HT-29 (cell line): ENCODE measurements at places on chromosomes 16 and 17. TPM values are rescaled to one million over a fixed set of nuclear protein-coding genes. Genes with fewer than 3 reads are reported as not detected.

GRCh38 chr16:57889522-57889921 lies 81.4 kb downstream of the CNGB1 start:
- no peak for DNase-seq

Gene TBC1D3
- total RNA-seq = not detected in 2 replicates

GRCh38 chr17:82212331-82213250 lies at the start of gene CCDC57:
CCDC57 (minus strand) TSS chr17:82212842; CDS start chr17:82201944, 10,898 bp downstream.
- DNase-seq = peak; percentile 70

- no peak for DNase-seq
These were observed 278.9 kb upstream of the KCNJ16 start for GRCh38 chr17:69796078-69796477.

DNA sequence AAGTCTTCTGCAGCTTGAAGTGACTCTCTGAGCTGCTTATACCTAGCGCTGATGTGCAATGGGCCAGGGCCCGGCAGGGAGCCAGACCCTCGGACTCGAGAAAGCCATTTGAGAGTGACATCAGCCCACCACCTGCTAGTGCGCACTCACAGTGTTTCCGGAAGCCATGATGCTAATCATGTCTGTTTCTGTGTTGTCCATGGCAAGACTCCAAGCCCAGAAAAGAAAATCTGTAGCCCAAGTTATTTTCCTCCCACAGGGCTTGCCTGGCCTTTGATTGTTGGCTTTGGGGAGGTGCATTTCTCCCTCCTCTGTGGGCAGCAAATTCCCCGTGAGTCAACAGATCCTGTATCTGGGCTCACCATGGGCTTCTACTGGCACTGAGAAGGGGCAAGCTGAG lies 1.8 kb upstream of the CDRT4 start:
- DNase-seq = no peak

- no peak for DNase-seq
These were observed 33.4 kb downstream of the DCUN1D3 start for GRCh38 chr16:20866801-20867200.

Gene TEKT5
- total RNA-seq = 0.42 TPM in 1 of 2 replicates, not detected in the other

GRCh38 chr16:85057212-85057889 lies 29.8 kb downstream of the KIAA0513 start:
- peak; percentile 54 for DNase-seq

GRCh38 chr17:39231591-39232551 lies 6.1 kb upstream of the STAC2 start:
- DNase-seq = no peak

Gene FBXL16
- 0.29 and 1.5 TPM in 2 replicates for total RNA-seq

Gene KRT33A
- total RNA-seq = not detected in 2 replicates

GRCh38 chr17:48541577-48542113 lies 3.3 kb downstream of the HOXB2 start:
- no peak for DNase-seq

- DNase-seq = no peak
These were observed 1.8 kb upstream of the NSMCE1 start for GRCh38 chr16:27270349-27270748.

GRCh38 chr16:14559809-14560241 lies 70.2 kb downstream of the PARN start:
- DNase-seq = no peak

DNA sequence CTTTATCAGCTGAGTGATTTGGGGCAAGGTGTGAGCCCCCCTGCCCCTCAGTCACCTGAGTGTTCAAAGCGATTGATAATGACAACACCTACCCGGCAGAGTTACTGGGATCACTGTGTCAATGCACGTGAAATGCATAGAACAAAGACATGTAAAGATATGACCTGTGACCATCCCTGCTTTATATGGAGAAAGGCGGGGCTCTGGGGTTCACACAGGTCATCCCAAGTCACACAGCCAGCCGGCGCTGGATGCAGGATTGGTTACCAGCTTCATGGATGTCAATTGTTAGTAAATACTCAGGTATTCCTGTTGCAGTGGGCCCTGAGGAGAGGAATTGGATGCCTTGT lies 64.4 kb downstream of the CRISPLD2 start:
- peak; percentile 12 for DNase-seq

Gene SP6
- 11.2 and 12.5 TPM in 2 replicates for total RNA-seq

- DNase-seq = no peak
These were observed 40.4 kb downstream of the LAT start for GRCh38 chr16:29025218-29025617.

DNA sequence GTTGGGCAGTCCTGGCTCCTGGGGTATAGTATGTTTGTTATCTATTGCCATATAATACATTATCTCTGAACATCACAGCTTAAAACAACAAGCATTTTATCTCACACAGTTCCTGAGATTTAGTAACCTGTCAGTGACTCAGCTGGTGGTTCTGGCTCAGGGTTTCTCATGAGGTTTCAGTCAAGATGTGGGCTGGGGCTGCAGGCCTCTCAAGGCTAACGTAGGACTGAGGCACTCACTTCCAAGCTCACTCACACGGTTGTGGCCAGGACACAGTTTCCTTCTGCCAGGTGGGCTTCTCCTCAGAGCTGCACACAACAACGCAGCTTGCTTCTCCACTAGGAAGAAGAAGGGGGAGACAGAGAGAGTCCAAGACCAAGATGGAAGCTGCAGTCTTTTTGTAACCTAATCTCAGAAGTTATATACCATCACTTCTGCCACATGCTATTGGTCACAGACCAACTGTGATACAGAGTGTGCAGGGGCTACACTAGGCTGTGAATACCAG lies 10.3 kb upstream of the MED13 start:
- no peak for DNase-seq

GRCh38 chr17:55054429-55054828 lies 85.9 kb downstream of the STXBP4 start:
- DNase-seq = no peak

DNA sequence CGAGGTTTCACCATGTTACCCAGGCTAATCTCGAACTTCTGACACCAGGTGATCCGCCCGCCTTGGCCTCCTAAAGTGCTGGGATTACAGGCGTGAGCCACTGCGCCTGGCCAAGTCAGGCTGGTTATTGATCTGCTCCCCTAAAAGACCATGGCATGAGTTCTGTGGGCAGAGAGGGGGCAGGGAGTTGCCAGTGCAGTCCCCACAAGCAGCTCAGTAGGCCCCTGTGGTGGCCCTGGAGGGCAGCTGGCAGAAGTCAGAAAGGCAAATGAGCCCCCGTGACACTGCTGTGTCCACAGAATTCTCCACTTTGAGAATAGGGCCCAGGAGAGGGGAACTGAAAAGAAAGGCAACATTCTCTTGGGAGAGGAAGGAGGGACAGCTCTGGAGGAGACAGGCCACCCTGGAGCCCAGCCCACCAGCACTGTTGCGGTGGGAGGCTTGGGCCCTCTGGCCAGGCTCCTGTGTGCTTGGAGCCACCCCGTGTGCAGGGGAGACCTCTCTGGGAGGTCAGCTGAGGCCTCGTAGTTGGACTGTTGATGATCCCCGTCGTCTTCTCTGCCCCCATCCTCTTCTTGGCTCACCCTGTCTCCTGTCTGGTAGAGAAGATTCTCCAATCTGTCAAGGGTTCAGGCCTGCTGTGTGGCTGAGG lies 2.1 kb upstream of the AMDHD2 start:
- DNase-seq = no peak

Gene MYLK3
- total RNA-seq = 0.21 and 0.53 TPM in 2 replicates

GRCh38 chr17:33073416-33073815 lies 81.8 kb downstream of the SPACA3 start:
- no peak for DNase-seq

- no peak for DNase-seq
These were observed 6.7 kb downstream of the KCNH4 start for GRCh38 chr17:42174126-42174783.

DNA sequence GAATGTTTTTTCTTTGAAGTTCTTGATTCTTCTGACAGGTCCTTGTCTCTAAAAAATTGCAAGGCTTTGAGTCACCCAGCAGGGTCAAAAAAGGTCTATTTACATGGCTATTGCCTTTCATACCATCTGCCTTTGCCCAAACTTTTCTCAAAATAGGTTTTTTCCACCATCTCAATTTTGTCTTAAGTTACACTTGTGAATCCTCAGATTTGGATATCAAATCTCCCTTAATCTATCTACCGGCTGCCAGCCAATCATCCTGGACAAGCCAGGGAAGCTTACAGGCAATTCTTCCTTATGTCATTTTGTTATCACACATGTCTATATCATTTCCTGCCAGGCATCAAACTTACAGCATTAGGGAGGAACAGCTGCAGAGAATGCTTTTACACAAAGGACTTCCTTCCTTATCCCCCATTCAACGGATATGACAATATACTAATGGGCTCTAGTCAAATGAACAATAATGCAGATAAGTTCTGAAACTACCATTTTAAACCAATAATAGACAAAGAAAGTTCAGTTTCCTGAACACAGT lies 104.1 kb upstream of the CORO6 start:
- no peak for DNase-seq

DNA sequence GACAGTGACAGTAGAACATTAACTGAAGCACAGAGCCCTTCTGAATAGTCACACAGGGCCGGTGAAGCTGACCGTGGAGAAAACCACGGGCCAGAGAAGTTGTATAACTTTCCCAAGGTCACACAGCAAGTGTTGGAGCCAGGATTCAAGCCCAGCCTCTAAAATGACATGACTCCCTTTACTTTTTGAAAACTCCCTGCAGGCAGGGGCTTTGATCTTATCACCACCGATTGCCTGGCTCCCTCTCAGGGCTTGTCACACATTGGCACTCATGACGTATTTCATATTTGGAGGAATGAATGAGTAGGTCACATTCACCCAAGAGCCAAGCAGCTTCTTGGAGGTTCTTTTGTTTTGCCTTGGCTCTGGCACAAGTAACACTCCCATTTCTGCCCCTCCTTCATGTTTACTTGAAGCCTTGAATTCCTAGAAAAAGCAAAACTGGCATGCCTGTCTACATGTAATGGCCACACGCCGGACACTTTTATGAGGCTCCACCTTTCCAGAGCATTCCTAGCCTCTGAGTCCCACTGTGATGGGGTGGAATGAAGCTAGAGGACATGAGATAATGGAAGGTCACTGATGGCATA lies 13.3 kb upstream of the RBBP6 start:
- peak; percentile 68 for DNase-seq

DNA sequence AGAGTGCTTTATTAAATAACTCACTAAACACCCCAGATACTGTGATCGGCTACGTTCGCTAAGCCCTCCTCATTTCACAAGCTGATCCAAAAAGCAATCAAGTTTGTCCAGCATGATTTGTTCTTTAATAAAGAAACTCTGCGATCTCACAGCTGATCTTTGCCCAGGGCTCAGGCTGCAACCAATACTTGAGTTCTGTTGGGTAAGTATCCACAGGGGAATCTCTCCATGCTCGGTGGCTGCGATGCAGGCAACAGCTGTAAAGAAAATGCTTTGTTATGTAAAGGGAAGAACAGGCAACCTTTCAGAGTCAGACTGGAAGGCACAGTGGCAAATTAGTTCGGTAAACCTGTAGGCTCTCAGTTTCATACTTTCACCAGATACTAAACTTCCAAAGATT lies 67.5 kb downstream of the SHISA6 start:
- DNase-seq = no peak

Gene PRSS27
- total RNA-seq = 0.23 and 2.6 TPM in 2 replicates

- no peak for DNase-seq
These were observed 428.7 kb upstream of the SALL1 start for GRCh38 chr16:51579652-51580360.

Gene LRRC37A
- 2.7 and 3.1 TPM in 2 replicates for total RNA-seq

GRCh38 chr17:73738751-73739575 lies 94.7 kb upstream of the SDK2 start:
- no peak for DNase-seq

- no peak for DNase-seq
These were observed 159.4 kb upstream of the CHMP6 start for GRCh38 chr17:80832266-80832676.

DNA sequence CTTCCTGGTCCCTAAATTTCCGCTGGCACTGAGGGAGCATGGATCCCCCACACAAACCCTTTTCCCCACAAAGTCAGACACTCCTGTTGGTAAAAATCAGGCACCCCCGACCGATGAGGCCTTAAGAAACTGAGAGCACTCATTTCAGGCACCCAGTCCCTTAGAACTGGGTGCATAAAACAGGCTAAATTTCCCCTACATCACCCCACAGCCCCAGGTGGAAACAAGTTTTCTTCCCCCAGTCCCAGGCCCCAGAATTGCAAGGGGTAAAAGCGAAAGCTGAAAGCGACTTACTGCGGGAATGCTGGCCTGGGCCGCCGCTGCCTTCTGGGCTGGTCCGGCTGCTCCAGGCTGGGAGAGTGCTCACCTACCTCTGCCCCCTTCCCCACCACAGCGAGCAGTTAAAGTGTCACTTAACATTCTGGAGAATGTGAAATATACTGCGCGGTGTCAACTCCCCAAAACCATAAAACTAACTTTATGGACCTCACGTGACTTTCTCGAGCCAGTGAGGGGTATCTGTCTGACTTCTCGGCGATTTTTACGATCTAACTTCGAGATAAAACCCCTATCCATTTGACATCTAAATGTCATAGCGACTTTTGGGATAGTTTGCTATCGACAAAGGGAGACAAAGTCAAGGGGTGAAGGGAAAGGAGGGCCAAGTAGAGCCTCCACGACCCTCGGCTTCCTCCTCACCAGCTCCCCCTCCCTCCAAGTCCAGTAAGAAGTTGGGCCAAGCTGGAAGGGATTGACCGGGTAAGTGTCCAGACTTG lies at the start of gene HOXB3:
Gene HOXB3 (minus strand): TSS at position 411 of the 776 bp plus-strand sequence. CDS start 37,767 bp downstream, outside the sequence.
- peak; percentile 71 for DNase-seq

DNA sequence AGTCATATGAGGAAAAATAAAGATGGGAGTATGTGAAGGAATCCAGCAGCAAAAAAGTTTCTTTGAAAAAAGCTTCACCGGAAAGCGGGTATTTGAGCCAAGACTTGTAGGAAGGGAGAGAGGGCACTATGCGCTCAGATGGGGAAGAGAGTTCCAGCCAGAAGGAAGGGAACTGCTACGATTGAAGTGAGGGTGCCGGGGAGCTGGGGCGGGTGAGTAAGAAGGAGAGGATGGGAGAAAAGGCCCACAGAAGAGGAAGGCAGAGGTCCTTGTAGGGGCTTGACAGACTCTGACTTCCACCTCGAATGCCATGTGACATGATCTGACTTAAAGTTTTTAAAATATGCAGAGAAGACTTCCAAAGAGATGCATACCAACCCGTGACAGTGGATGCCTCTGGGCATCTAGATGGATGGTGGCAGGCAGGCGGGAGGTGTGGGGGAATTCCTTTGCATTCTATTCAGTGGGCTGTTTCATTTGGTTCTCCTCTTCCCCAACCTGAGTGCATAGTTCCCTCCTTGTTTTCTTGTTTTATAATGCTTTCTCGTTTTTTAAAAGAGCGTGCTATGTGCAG lies 44.9 kb downstream of the CDRT4 start:
- DNase-seq = no peak

Gene CMTM1
- total RNA-seq = 5.8 and 13.9 TPM in 2 replicates

GRCh38 chr16:47946092-47946491 lies 209.7 kb downstream of the ABCC12 start:
- no peak for DNase-seq
